ENCODE measurements at places on chromosomes 1 and 21.

- no peak for DNase-seq
Observed at GRCh38 chr1:207922554-207922953, 11.6 kb upstream of the CD34 start.

- no peak for DNase-seq
Observed at GRCh38 chr1:172478485-172478884, 34.6 kb upstream of the PIGC start.

DNA sequence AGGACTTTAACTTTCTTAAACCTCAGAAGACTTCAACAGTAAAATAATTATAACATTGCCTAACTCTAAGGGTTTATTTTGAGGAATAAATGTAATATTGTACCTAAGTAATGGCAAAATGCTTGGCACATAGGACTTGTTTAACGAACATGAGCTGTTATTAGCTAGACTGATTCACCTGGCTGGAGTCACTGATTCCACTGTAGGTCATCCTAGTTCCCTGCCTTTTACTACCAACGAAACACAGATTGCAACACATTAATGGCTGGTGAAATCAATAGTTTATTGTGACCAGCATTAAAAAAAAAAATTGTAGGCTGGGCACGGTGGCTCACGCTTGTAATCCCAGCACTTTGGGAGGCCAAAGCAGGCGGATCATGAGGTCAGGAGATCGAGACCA, 45.5 kb upstream of the ATP5PO start:
- DNase-seq = no peak

GRCh38 chr1:14255711-14256110, 342.8 kb upstream of the KAZN start:
- no peak for DNase-seq

GRCh38 chr1:157653494-157653873, 47.1 kb downstream of the FCRL3 start:
- DNase-seq = no peak

GRCh38 chr1:24541711-24542346, 14.1 kb upstream of the NCMAP start:
- no peak for DNase-seq

GRCh38 chr1:98044766-98045165, 123.9 kb upstream of the DPYD start:
- DNase-seq = no peak

DNA sequence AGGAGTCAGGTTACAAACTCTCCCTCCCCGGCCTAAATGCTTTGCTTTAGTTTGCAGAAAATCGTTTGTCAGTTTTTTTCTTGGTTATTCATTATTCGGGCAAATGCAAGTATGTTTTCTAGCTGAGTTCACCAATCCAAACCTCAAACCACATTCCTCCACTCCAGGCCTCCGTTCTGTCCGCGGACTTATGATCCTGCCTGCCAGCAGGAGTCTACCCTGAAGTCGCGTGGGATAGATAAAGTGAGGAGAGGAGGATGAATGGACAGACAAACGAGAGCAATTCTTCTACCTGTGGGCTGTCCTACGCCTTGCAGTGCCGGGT, 1.3 kb downstream of the ADAMTS1 start:
- no peak for DNase-seq

DNA sequence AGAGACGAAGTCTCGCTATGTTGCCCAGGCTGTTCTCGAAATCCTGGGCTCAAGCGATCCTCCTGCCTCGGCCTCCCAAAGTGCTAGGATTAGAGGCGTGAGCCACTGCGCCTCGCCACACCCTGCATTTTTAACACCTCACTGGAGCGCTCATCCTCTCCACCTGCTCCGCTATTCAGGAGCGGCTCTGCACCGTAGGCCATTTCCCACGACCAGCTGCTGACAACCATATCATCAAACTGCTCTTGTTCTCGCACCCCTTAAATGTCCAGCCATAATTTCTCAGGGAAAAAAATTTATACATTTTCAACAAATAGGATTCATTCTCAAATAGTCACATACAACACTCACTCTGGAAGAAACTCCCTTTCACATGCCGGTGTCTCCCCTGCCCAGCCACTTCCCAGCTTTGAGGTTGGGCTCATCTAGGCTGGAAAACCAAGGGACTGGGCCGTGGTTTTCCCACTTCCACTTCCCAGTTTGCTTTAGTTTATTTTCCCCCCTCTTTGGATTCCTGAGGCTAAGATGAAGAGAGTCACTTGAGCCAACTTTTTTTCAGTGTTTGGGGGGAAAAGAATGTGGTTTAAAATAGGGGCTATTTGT, 639 bp upstream of the IPO9 start:
- peak; percentile 10 for DNase-seq

- no peak for DNase-seq
Observed at GRCh38 chr1:54844564-54844963, 42.4 kb downstream of the DHCR24 start.

GRCh38 chr1:198253259-198253658, 96.5 kb downstream of the NEK7 start:
- DNase-seq = no peak

DNA sequence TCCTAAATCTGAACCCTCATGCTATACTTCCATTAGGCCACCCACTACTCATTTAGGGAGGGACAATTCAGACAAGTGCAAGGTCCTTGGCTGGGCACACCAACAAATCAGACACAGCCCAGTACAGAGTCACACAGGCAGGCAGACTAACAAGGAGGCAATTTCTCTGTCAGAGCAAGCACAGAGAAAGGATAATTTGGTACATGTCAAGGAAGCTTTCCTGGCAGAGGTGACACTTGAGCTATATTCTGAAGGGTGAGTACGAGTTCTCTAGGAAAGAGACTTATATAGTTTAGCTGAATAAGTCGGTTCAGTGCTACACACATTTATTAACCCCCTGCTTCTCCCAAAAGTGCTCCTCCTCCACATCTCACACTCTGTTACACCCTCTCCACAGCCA, 455.9 kb downstream of the OMA1 start:
- no peak for DNase-seq

DNA sequence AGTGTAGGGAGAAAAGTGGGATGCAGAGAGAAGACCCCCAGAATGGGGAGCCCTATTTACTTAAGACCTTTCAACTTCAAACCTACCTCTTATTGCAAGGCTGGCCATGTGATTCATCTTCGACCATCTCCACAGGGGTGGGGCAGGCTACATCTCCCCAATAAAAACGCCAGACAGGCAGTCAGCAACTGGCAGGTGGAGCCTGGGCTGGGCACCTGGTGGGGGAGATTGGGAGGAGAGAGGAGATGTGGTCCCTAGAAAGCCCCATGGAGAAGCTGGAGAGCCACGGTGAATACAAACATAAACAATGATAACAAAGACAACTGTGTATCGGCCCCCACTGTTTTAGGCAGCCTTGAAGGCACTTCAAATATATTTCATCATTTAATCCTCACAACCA, 336.7 kb upstream of the PROX1 start:
- DNase-seq = no peak

- no peak for DNase-seq
Observed at GRCh38 chr1:23628951-23629387, 62.6 kb upstream of the RPL11 start.

- DNase-seq = no peak
Observed at GRCh38 chr1:160865337-160865736, 2.6 kb upstream of the CD244 start.

- no peak for DNase-seq
Observed at GRCh38 chr1:113012149-113012548, 56.2 kb upstream of the SLC16A1 start.

DNA sequence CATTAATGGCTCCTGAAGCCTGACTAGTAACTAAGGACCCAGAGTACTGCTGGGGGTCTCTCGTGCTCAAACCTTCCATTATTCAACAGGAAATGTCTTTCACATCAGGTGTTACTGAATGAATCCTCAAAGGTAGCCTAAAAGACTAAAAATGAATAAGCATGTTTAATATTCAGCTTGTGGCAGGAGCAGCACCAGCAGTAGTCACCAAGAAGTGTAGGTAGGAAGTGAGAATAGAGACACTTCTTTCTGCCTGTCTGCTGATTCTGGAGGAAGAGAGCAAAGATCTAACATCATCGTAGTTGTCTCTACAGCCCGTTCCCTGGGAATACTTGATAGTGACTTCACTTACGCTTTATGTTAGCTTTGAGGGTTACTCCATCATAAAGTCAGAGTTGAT, 7.6 kb upstream of the SLC30A1 start:
- DNase-seq = no peak

GRCh38 chr1:29062157-29062942, 61.4 kb downstream of the TMEM200B start:
- no peak for DNase-seq
